ENCODE measurements at places on chromosomes 5 and 9.

DNA sequence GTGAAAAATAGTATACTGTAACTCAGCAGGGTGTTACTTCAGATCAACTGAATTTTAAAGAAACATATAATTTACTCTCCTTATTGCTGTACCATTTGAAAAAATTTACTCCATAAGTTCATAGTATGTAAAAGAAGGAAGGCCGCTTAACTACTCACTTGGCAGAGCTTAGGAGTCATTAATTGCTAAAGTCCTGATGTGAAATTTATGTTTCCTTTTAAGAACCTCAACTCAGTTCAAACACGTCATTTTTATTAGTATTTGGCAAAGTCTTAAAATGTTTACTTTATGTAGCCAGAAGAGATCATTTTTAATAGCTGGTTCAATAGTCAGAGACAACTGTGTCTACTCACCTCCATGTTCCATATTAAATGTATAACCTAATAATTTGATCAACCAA is 268.6 kb downstream of the CDH10 start:
- no peak for DNase-seq

DNA sequence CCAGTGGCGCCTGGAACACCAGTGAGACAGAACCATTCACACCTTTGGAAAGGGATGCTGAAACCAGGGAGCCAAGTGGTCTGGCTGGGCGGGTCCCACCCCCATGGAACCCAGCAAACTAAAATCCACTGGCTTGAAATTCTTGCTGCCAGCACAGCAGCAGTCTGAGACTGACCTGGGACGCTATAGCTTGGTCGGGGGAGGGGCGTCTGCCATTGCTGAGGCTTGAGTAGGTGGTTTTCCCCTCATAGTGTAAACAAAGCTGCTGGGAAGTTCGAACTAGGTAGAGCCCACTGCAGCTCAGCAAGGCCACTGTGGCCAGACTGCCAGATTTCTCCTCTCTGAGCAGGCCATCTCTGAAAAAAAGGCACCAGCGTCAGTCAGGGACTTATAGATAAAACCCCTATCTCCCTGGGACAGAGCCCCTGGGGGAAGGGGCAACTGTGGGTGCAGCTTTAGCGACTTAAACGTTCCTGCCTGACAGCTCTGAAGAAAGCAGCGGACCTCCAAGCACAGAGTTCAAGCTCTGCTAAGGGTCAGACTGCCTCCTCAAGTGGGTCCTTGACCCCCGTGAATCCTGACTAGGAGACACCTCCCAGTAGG is 42.0 kb upstream of the FKTN start:
- no peak for DNase-seq

DNA sequence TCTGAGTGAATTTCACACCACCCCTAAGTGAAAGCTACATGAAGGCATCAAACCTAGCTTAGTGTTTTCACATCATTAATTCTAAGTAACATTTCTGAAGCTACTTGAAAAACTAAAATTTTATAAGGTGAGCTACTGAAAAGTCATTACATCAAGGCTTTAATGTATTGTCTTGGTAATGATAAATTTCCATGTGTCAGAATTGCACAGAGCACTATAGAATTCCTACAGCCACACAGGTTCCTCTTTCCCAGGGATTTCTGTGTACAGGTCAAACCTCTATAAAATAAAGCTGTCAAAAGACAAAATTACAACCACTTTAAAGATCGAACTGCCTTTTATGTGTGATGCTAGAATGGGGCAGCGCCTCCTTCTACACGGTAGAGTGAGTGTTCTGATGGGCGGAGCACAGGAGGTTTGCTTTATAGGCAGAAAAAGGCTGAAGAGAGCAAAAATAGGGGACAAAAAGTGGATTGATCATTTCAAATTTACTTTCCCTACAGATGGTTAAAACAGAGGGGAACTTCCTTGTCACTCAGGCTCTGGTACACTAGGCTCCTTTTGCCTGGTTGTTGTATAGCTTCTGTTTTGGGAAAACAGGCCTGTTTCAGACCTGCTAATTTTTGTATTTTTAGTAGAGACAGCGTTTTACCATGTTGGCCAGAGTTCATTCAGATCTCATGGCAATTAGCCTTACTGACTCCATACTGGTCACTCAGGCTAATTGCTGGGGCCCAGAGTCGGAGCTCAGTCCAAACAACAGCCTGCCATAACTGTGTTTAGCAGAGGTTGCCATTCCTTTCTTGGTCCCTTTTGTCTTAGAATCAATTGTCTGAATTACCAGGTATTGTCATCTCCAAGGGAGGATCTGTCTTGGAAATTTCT is 102.5 kb upstream of the BASP1 start:
- no peak for DNase-seq

GRCh38 chr5:164518741-164519080 is 1013.3 kb downstream of the MAT2B start:
- DNase-seq: no peak

GRCh38 chr5:56317923-56318561 is 84.9 kb upstream of the ANKRD55 start:
- no peak for DNase-seq

- DNase-seq: no peak
These were observed 340.8 kb downstream of the DTWD2 start for GRCh38 chr5:118647587-118647986.

DNA sequence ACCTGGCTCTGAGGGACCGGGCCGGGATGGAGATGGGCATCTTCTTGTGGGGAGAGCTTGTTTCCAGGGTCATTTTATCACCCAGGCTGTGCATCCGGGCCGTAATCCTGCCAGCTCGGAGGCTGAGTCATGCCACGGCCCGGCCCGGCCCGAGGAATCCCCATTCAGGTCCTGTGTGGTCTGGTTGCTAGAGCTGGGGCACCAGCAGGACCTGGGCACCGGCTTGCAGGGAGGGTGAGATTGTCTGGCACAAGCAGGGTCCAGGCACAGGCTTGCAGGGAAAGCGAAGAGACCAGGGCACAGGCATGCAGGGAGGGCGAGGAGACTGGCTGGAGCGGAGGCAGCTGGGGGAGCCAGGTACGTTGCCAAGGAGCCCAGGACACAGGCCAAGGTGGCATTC is 106.8 kb downstream of the RXRA start:
- no peak for DNase-seq

DNA sequence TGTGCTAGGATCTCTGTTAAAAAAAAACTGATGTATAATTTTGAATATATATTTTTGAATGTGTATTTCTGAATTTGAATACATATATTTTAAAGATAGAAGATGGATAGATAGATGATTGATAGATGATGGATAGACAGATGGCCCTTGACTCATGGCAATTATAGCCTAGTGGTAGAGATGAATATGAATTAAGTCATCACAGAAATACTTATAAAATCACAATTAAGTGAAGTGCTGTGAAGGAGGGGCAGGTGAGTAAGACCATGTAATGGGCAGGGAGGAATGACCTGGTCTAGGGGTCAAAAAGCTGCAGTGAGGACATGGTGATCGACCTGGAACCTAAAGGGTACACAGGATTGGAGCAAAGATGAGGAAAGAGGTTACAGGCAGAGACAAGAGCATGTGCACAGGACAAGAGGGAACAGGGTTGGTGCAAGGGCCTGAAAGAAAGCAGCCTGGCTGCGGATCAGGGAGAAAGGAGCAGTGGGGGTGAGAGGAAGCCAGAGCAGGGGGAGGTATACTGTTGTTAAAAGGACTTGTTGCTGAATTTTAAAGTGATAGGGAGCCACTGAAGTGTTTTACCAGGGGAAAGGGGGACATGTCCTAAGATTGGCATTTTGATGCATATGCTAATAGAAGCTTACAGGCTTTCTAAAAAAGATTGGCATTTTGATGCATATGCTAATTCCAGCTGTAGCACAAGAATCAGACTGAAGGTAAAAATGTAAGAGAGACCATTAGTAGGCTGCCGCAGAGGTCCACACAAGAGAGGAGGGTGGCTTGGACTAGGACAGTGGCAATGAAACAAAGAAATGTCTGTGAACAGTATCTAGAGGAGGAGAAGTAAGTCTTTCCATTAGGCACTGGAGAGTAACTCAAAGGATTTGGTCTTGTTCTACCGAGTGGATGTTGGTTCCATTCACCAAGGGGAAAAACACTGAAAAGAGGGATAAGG is 527.8 kb downstream of the AGTPBP1 start:
- no peak for DNase-seq

- DNase-seq: no peak
These were observed 57.0 kb upstream of the ACOT12 start for GRCh38 chr5:81450940-81451339.
